Naive thymus-derived CD8-positive, alpha-beta T cell (primary cell): ENCODE measurements at places on chromosomes 7 and 10. TPM values are rescaled to one million over a fixed set of nuclear protein-coding genes. Genes with fewer than 3 reads are reported as not detected.
A peak's percentile ranks its signal among the peaks of the same experiment; 100 is the strongest.

GRCh38 chr7:72406820-72407403 is 5.2 kb downstream of the CALN1 start:
- DNase-seq = no peak

Gene GIMAP8
- total RNA-seq = 68.0 TPM

- no peak for DNase-seq
These were observed 37.2 kb upstream of the SVIL start for GRCh38 chr10:29671968-29672367.

Gene SPDYE1
- total RNA-seq = not detected

Gene NEUROG3
- not detected for total RNA-seq

DNA sequence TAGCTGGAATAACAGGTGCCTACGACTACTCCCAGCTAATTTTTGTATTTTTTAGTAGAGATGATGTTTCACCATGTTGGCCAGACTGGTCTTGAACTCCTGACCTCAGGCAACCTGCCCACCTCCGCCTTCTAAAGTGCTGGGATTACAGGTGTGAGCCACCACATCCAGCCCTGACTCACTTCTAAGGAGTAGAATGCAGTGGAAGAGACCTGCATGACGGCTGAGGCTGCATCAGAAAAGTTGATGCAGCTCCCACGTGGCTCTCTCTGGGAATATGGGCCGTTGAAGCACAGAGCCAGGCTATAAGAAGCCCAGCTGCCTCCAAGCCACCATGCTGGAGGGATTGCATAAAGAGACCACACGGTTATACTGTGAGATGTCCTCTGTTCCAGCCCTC is 21.6 kb upstream of the ASL start:
- no peak for DNase-seq

GRCh38 chr10:102710609-102711008 is 3.6 kb downstream of the ARL3 start:
- DNase-seq = no peak

DNA sequence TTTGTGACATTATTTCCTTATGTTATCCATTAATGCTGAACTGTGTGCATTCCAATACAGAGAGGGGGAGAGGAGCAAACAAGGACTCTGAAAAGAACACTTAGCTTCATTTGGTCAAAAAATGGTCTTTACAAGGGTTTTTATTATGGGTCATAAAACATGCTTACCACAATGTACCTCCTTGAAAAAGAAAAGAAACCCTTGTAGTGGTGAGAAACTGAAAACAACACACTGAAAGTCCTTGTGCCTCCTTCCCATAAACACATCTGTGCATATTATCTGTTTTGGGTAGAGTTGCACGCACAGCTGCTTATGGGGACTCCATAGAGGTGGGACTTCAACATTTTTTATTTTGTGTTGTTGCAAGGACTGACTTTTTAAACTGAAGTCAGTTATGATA is 98.7 kb downstream of the CDK6 start:
- no peak for DNase-seq

GRCh38 chr10:70174058-70174741 is 3.9 kb upstream of the SAR1A start:
- DNase-seq = peak; percentile 21
